NCI-H1048 (cell line): ENCODE measurements at places on chromosomes 3 and 15.

GRCh38 chr3:94544131-94544789, 481.4 kb downstream of the NSUN3 start:
- no peak for DNase-seq

DNA sequence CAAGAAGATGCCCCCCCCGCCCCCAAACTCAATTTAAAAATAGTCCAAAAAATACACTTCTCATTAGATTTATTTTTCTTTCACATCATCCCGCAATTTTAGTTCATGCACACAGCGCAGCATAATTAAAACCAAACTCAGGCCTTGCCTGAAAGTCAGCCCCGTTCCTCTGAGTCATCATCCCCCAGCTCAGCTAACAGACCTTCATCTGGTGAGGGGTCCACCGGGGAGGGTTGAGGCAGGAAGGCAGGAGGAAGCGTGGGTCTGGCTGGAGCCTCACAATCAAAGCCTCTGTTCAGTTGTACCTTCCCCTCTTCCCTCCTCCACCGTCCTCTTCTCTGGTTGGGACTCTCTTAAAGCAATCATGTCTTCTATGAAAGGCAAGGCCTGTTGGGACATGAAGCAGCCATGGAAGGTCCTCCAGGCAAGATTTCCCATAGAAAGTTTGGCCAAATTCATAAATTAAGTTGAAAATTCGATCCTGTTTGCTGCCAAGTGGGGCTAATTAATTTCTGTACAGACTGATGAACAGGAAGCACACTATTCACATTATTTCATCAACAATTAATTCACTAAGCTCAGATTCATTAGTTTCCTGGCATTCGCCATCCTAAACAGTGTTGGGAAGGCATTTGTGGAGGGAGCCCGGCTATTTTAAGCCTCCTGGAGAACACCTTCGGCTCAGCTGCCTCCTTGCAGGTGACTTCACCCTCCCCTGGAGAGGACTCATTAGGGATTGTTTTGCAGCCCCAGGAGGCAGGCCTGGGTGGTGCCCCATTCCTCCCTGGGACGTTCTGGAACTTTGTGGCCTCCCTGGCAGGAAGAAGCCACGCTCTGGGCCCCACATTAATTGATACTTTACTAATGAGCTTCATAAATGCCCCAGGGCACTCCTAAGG, 72.3 kb upstream of the BNC1 start:
- no peak for DNase-seq

DNA sequence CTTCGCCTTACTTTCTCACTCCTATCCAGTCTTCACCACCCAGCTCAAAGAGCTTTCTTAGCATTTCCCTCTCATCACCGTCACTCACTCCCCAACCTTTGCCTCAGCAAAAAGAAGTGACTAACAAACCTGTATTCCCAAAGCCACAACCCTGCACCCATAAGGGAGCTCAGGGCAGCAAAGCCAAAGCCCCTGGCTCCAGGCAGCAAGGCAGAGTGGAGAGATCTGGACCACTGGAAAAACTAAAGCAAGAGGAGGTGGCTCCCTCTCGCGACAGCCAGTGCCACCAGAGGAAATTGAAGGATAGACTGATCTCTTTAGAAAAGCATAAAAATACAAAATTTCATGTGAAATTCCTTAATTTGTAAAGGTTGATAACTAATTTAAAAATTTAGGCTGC, 25.1 kb upstream of the CDCP1 start:
- no peak for DNase-seq

DNA sequence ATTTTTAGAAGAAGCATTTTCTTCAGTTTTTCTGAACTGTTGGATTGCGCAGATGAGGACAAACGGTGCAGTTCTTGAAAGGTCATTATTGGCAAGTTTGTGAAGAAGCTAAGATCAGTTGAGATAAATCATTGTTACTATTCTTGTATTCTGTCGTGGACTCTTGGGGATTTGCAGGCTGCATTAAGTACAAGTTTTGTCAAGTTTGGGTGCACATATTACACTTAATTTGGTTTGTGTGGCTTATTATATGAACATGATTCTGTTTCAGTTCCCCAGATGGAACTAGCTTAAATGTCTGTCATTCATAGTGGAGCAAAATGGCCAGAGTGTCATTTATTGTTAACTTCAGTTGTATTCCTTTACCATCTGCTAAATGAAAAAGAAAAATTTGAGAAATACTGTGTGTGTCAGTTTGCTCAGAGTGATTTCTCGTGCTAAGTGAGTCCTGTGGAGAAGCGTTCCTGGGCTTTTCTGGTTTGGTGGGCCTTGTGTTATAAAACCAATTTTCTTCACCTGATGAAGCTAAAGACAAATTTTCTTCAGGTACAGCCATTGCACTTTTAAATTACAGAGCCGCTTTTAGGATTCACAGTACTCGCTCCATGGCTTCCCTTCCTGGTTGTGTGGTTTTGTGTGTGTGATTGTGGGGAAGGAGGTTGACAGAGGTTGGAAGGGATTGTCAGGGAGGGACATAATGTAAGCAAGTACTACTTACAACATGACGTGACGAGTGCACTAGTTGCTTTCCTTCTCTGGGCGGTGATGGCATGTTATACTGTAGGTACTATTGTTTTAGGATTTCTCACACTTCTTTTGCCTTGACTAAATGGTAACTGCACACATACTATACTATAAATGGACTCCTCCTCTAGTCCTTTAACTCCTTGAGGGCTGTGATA, 1.7 kb downstream of the AKAP13 start:
- no peak for DNase-seq

GRCh38 chr15:65374821-65375401, 2.9 kb downstream of the IGDCC3 start:
- no peak for DNase-seq

DNA sequence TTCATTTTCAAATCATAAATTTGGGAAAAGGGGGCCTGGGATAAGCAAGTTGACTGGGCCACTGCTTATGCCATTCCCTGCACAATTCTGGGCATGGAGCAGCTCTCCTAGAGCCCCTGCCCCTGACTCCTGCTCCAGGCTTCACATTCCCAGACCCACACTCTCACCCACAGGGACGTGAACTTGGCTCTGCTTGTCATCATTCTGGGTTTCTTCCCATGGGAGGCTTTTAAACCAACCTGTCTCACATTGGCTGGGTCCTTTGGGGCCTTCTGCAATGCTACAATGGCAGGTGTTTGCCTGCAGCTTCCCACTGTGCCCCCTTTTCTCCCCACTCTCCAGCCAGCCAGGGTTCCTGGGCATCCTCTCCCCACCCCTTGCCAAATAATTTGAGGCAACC, 49.1 kb downstream of the CYP19A1 start:
- no peak for DNase-seq

DNA sequence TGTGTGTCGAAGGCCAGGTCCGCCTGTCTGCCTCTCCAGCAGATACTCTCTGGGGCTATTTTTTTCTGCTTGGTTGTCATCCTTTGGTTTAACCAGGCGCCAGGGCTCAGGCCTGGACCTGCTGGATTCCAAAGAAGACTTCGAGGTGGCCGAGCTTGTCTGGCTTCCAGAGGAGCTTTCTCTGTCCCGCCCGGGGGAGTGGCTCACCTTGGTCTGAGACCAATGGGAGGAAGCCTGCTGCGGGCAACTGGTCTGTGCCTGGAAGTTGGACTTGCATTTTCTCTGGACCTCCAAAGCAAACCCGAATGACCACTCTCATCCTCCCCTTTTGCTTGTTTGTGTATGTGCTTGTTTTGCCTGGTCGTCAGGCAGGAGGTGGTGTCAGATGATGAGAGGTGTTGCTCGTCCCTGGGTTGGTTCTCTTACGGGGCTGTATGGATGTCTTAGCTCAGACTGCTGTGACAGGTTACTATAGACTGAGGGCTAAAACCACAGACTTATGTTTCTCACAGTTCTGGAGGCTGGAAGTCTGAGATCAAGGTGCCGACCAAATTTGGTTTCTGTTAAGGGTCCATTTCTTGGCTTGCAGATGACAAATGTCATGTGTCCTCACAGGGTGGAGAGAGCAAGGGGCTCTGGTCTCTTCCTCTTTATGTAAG, 19.3 kb downstream of the IGF1R start:
- no peak for DNase-seq

DNA sequence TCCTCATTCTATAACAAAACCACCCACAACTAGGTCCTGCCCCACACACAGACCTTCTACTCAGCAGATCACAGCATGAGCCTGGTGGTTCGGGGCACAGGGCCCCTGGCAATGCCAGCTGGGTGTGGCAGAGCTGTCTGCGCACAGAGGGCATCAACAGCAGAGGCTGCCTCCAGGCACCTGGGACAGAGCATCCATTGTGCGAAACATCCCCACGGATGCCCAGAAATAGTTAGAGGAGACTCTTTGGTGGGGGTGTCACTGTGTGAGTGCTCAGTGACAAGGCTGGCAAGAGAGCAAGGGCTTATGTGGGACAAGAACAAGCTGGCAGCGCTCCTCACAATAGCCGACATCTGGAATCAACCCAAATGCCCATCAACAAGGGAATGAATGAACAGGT, 487.4 kb upstream of the PROK2 start:
- DNase-seq: no peak

GRCh38 chr3:13273604-13274105, 146.5 kb downstream of the NUP210 start:
- no peak for DNase-seq

- DNase-seq: no peak
Observed at GRCh38 chr15:40684381-40684780, 10.6 kb upstream of the RAD51 start.

DNA sequence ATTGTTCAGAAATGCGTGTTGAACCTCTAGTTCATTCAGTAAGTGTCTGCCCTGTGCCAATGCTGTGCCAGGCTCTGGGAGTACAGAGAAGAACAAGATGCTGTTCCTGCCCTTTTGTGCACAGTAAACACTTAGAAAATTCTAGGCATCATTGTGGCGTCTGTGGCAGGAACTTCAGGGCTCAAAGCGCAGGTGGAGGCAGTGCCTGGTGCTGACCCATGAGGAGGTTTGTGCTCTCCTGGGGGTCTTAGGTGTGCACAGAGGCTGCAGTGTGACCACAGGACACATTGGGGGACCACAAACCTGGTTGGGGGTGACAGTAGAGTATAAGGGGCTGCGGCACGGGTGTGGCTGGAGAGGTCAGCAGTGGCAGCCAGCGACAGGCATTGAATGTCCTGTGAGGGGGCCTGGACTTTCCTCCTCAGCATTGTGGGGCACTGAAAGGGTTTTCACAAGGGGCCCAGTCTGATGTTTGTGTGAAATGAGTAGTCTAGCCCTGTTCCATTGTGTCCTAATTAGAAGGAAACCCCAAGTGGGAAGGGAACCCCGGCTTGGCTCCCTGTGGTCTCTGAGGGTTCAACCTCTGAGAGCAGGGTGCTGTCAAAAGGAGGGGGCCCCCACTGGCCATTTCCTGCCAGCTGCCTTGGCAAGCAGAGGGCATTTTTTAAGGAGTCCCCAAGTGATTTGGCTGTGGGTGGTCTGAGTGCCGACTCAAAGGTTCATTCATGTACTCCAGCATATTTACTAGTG, 20.9 kb downstream of the MRAS start:
- no peak for DNase-seq

GRCh38 chr3:117616227-117616626, 906.6 kb downstream of the TUSC7 start:
- no peak for DNase-seq

DNA sequence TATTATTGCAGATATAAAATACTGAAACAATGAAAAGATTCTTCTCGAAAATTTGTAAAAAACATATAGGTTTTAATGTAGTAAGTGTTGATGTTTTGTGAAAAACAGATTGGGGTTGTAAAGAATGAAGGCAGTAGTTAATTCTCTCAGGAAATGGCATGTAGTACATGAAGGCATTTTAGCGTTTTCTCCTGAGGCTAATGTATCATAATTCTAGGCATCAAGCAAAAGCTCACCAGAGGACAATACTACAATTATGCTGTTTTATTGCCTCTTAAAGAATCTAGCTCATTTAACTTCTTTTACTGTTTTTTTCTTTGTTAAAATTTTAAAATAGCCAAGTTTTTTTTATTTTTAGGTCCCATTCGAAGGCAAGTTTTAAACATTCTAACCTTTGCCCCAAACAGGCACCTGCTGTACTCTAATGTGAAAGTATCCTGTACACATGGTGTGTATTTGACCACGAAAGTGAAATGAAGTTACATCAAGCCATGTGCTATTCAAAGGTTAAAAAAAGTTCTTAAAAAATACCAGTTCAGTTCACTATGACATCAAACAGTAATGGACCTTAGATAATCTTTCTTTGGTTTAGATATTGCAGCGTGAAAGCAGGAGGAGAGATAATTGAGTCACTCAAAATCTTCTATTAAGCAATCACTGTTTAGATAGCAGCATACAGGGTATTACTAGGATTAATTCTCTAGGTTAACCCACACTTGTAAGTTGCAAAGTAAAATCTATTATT, 163.6 kb downstream of the ECT2 start:
- DNase-seq: no peak

GRCh38 chr3:30516238-30516637, 90.2 kb upstream of the TGFBR2 start:
- DNase-seq: no peak

GRCh38 chr3:132536442-132537153, 60.5 kb upstream of the ACKR4 start:
- DNase-seq: no peak

DNA sequence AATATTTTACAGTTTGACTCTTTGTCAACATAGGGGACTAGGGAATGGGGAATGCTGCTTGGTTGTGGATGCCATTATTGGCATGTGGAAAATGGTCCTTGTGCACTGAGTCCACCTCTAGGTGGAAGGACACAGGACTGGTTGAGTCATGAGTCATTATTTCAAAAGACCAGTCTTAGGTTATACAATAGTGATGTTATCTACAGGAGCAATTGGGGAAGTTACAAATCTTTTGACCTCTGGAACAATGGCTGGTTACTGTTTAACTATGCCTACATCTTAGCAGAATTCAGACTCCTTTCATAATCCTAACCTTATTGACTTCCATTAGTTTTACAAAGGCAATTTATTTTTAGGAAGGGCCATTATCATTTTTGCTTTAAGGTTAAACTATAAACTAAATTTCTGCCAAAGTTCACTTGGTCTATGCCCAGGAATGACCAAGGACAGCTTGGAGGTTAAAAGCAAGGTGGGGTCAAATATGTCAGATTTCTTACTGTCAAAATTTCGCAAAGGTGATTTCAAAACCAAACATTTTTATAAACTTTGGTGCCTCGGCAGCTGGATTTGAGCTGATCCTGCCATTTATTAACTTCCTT, 11.8 kb upstream of the CCR8 start:
- no peak for DNase-seq

DNA sequence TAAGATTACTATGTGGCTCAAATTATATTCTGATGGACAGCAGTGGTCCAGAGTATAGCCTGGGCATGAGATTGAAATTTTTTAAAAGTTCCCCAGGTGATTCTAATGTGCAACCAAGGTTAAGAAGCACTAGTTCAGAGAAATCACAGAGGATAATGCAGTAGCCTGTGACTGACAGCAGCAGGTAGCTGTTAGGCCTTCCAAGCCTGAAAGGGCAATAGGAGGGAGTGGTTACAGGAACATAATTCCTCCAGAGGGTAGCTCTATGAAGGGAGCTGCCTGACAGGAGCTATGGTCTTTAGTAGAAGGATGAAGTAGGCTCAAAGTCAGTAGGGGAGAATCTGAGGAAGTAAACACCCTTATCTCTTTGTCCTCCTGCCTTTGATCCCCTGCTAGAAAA, 342.9 kb upstream of the PPP2R3A start:
- DNase-seq: no peak

DNA sequence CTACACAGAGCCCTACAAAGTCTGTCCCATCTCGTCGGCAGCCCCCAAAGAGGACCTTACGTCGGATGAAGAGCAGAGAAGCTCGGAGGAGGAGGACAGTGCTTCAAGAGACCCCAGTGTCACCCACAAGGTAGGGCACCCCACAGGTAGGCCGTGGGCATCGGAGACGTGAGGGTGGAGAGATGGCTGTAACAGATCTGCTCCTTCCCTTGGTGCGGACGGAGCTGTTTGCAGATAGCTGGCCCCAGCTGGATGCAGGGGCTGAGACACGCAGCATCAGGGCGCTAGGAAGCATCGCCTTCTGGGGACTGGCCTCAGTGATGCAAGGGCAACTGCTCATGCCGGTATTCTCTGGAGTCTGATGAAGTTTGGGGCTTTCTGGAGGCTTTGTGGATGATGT, 45.4 kb downstream of the FGD5 start:
- DNase-seq: no peak
